T1000 (cell line): ENCODE measurements at places on chromosomes 7 and 10.

DNA sequence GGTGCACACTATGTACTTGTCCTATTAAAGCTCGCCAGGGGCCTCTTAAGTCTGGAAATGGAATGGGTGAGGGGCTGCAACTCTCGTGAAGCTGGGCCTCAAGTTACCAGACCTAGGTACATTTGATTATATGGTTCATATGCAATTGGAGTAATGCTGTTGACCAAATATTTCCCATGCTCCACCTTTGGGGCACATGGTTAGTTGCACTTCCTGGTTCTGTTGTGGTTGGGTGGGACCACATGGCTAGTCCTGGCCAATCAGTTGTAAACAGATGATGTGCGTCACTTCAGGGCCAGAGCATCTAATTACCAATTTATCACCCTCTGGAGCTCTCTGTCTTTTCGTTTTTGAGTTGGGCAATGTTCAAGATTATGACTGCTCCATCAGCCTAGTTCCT is 39.5 kb upstream of the OPN4 start:
- no peak for DNase-seq

DNA sequence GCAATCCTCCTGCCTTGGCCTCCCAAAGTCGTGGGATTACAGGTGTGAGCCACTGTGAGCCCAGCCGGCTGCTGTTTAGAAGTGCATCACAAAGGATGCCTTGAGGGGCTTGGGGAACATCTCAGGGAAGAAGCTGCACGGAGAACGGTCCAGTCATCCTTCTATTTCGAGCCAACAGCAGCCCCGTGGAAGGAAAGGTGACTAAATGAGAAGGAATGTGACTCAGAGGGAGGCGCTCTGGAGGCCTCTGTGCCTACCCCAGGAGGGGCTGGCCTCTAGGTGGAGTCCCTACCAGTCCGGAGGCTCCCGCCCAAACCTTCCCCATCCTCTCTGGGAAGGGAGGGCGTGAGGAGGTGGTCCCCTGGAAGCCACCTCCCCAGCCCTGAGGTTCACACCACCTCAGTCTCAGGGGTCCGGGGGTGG is 76.2 kb downstream of the CTBP2 start:
- DNase-seq: peak; percentile 81

GRCh38 chr7:159231017-159231416 is 86.3 kb upstream of the VIPR2 start:
- DNase-seq: no peak

DNA sequence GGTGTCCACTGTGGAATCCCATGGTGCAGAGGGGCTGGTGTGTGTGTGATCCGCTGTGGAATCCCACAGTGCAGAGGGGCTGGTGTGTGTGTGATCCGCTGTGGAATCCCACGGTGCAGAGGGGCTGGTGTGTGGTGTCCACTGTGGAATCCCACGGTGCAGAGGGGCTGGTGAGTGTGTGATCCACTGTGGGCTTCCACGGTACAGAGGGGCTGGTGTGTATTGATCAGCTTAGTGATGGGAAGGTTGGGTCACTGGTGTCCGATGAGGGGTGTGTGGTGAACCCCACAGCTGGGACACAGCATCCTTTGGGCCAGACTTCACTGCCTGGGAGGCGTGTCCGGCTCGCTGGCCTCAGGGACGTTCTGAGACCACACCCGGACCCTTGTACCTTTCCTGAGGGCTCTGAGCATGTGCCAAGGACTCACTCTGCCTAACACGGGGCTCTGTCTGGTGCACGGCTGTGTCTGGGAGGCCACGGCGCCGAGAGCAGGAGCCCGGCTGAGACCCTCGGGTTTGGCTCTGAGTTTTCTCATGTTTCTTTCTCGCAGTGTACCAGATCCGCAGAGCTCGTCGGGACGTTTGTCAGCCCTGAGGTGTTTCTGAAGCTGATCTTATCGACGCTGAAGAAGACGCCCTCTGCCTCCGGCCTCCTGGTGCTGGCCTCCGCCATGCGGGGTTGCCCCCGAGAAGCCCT is 29.3 kb upstream of the PRKAR1B start:
- DNase-seq: no peak

- no peak for DNase-seq
These were observed 95.5 kb downstream of the ZMYND11 start for GRCh38 chr10:230758-231157.

- no peak for DNase-seq
These were observed 235.4 kb downstream of the RPS24 start for GRCh38 chr10:78269060-78269459.

DNA sequence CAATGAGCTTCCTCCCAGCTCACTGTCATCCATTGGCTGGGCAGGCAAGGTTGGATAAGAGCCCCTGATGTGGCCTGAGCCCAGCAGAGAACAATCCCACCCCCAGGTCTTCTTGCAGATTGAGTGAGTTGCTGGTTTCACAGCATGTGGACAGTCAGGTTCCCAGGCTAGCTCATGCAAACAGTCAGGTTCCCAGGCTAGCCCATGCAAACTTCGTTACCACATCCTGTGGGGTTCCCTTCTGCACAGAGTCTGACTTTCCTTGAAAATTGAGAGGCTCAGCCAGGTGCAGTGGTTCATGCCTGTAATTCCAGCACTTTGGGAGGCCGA is 67.1 kb downstream of the TMEM130 start:
- no peak for DNase-seq

- no peak for DNase-seq
These were observed 666 bp upstream of the YAE1 start for GRCh38 chr7:39565538-39565937.

- DNase-seq: no peak
These were observed 405 bp upstream of the ENTPD1 start for GRCh38 chr10:95755511-95756004.

DNA sequence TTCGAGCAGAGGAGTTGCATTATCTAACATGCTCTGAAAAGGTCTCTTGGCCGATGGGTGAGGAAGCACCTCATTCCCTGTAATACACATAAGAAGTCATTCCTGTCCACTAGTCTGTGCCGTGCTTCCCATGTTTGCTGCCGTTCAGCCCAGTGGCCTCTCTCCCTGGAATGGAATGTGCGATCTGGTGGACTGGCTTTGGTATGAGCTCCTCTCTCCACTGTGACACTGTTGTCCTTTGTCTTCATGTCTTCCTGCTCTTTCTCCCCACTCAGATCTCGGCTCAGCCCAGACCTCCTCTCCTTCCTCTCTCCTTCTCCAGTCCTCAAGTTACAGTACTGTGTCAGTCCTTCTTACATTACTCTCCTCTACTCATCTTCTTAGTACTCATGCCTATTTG is 192.8 kb upstream of the KLF6 start:
- no peak for DNase-seq
